Pancreas (tissue), 10 donors: ENCODE measurements at places on chromosomes 2 and 18.
A peak's percentile ranks its signal among the peaks of the same experiment; 100 is the strongest.

GRCh38 chr2:45180033-45180746 lies 170.9 kb upstream of the SIX2 start:
- DNase-seq, result no peak

DNA sequence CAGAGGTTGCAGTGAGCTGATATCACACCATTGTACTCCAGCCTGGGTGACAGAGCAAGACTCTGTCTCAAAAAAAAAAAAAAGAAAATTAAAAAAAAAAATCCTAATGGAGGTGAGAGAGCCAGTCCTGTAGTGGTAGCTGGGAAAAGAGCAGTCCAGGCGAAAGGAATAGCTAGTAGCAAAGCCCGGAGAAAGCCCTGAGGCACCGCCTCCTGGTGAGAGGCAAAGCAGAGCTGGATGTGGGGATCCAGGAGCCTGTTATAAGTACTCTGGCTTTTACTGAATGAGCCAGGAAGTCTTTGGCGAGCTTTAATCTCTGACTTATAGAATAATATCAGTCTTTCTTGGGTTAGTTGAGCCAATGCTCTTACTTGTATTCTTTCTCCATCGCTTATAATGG lies 6.6 kb upstream of the KLHL23 start:
- no peak for DNase-seq

DNA sequence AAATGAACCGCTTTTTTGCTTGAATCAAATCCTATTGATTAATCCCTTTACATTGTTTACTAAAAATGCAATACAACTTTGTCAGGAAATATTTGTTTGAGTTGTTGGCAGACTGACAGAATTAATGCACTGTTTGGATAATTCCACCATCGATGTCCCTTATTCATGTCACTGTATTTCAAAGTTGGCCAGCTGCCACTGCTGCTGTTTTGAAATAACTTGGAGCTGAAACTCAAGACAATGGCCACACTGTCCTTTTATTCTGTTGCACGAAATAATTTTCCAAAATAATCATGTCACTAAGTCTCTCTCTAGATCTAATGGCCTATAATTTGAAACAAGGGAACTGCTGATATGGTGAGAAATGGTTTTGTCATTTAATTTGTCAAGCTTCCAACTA lies 55.2 kb upstream of the PAX3 start:
- DNase-seq, result no peak

GRCh38 chr18:34322365-34323289 lies 97.9 kb upstream of the NOL4 start:
- DNase-seq, result peak; percentile 73
